Endothelial cell of umbilical vein (primary cell): ENCODE measurements at places on chromosomes 12 and 14. TPM values are rescaled to one million over a fixed set of nuclear protein-coding genes. Genes with fewer than 3 reads are reported as not detected.

Gene MYO1H
- total RNA-seq, result not detected in 2 replicates

Gene TNS2
- total RNA-seq, result 106 and 119 TPM in 2 replicates

Gene DBX2
- total RNA-seq, result not detected in 2 replicates

Gene MMP14
- 603 and 615 TPM in 2 replicates for total RNA-seq

Gene KCNH3
- 0.13 and 0.18 TPM in 2 replicates for total RNA-seq

Gene MAP1LC3B2
- 4.1 TPM in 1 of 2 replicates, not detected in the other for total RNA-seq

Gene CRIP2
- total RNA-seq, result 322 and 361 TPM in 2 replicates

Gene IAPP
- total RNA-seq, result not detected in 2 replicates

Gene LRRC10
- total RNA-seq, result not detected in 2 replicates

Gene ASCL1
- total RNA-seq, result not detected in 2 replicates

Gene PLCZ1
- not detected in 2 replicates for total RNA-seq

Gene TMPRSS12
- total RNA-seq, result not detected in 2 replicates

Gene CCER1
- total RNA-seq, result not detected in 2 replicates

Gene RASSF3
- 60.0 and 60.8 TPM in 2 replicates for total RNA-seq

Gene POTEM
- not detected in 2 replicates for total RNA-seq

Gene NPAS3
- total RNA-seq, result 0.13 and 0.65 TPM in 2 replicates

Gene VDR
- total RNA-seq, result 0.48 and 0.73 TPM in 2 replicates
